ENCODE measurements at places on chromosomes 12 and 14.

- no peak for DNase-seq
Observed at GRCh38 chr14:50403419-50403818, 6.7 kb upstream of the CDKL1 start.

DNA sequence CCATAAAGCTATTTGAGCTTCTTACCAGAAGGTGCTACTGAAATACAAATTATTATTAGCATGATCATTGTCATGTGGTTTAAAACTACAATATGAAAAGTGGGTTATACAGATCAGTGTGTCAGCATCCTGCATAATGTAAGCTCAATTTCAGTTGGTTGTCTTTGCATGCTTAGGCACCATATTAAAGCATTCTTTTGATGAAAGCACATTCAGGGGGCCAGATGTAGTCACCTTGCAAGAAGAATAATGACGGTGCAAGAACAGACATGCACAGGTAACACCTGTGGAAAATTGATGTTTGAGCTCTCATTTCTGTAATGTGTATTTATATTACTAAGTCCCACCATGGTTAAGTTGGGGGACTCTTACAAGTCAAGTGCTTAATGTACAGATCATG is 123.9 kb downstream of the PAX9 start:
- no peak for DNase-seq

DNA sequence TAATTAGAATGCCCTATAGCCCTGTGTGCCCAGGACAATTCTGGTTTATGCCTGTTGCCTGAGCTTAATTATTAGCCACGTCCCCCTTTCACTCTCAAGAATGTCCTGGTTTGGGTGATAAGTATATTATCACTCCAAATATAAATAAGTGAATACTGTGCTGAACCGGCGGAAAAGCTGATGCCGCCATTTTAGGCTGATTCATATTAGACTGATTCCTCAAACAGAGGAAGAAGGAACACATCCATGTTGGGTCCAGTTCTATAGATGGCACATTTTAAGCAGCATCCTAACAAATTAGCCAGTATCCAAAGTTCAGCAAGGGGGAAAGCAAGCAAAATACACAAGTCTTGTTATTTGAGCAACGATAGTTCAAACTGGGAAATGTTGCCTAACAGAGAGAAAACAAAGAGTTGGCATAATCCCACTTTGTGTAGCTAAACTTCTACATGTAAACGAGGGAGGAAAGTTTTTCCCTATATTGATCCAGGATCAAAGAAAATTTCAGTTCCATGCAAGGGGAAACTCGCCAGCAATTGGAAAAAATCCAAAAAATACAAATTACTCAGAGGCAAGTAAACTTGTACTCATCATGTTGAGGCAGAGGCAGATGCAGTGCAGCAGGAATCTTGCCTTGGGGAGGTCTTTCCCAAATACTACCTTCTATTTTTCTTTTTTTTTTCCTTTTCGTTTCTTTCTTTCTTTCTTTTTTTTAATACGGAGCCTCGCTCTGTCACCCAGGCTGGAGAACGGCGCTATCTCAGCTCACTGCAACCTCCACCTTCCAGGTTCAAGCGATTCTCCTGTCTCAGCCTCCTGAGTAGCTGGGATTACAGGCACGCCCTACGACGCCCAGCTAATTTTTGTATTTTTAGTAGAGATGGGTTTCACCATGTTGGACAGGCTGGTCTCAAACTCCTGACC is 96.2 kb downstream of the ITPR2 start:
- DNase-seq: no peak

DNA sequence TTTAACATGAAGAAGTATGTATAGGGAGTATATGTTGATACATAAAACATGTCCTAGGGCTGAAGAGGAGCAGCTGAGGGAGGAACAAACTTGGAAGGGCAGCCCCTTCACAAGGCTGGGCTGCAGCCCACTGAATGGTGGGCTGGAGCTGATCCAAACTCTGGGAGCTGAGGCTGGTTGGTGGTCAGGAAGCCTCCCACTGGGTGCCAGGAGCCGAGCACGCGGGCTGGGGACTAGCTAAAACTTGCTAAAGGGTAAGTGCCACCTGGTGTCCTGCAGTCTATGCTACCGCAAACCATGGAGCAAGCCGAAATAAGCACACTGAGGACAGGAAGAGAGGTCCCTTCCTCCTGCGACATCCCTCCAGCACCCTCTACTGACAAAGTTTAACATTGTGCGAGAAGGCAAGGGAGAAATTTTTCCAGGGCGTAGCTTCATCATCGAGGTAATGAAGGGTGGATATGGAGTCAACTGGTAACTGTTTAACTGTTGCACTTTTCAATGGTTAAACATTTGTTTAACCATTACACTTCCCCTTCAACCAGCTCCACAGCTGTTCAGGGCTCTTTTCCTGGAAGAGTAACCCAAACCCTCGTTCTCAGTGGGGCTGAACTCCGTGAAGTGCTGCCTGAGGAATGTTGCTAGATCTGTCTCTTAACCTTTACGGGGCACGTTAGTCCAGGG is 42.2 kb downstream of the EGLN3 start:
- DNase-seq: no peak

DNA sequence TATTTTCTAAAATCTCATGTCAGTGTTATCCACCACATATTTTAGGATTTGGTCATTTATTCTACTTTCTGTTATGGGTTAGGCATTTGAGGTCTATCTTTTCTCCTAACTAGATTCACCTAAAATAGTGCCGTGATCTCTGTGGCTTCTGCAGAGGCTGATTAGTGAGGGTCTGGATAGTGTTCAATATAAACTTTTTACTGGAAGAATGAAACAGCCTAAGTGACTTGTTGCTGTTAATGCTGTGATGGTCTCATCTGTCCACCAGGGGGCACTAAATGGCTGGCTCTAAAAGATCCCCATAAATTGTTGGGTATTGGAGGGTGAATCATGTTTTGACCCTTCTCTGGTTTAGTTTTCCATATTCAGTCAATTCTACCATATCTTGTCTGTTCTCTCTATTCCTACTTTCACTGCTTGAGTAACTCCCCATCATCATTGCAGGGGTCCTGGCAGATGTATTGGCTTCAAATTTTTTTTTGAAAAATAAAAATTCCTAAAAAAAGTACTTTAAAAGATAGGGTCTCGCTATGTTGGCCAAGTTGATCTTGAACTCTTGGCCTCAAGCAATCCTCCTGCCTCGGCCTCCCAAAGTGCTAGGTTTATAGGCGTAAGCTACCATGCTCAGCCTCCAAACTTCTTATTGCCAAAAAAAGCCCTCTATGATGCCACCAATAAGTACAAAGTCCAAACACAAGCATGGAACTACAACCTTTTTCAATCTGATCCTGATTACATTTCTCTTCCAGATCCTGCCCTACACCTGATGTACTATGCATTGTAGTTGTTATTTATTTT is 6.9 kb downstream of the PABPN1 start:
- peak; percentile 81 for DNase-seq

Data from femur (tissue), 1 donor.